Stimulated activated CD8-positive, alpha-beta memory T cell treated with anti-CD3 and anti-CD28 coated beads, Interleukin-7, amount 100 ng/mL, for 1 hour (primary cell): ENCODE measurements at places on chromosomes 5 and 9.

DNA sequence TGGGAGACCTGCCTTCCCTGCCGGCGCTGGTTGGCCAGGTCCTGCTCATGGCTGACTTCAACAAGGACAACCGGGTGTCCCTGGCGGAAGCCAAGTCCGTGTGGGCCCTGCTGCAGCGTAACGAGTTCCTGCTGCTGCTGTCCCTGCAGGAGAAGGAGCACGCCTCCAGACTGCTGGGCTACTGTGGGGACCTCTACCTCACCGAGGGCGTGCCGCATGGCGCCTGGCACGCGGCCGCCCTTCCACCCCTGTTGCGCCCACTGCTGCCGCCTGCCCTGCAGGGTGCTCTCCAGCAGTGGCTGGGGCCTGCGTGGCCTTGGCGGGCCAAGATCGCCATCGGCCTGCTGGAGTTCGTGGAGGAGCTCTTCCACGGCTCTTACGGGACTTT lies 10.6 kb downstream of the DIPK1B start:
- DNase-seq = no peak

GRCh38 chr9:15499139-15499538 lies 11.6 kb downstream of the PSIP1 start:
- no peak for DNase-seq

DNA sequence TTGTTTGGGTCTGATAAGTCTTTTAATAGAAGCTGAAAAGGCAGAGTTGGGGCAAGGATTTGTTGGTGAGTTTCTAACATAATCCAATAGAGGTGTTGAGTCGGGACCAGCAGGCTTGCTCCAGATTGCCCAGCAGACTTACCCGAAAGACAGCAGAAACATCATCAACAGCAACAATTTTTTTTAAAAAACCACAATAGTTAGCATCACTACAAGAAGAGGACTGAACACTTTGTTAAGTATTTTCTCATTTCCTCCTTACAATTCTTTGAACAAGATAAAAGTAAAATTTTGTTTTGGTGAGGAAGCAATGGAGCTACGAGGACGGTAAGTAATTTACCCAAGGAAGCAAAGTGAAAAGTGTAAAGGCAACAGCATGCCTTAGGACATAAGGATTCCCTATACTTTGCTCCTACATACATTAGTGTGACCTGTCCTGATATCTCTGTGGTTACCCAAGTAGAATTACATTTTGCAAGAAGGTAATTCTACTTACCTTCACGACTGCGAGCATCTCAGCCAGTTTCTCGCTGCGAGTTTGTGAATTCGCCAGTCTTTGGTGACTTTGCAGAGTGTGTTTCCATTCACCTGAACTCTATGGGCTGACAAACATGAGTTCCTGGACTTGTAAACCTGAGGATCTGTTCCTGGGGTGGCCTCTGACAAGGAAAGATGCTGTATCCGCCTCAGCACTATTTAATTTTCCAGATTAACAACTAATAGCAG lies 13.2 kb downstream of the ITK start:
- no peak for DNase-seq

DNA sequence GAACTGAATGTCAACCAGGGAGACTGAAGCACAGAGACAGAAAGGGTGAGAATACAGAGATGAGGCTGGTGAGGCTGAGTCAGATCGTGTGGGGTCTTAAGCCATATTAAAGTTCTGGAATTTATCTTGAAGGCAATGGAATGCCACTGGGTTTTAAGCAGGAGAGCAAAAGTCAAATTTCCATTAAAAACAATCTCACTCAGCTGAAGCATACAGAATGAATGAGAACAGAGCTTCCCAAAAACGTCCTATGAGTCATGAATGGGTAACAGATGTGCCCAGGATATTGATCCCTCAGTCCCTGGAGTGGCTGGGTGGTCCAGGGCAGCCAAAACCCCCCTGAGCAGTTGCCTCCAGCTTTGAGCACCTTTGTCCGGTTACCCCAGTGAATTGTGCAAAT lies 44.9 kb downstream of the PFDN1 start:
- DNase-seq = no peak

GRCh38 chr5:95770830-95771708 lies 39.9 kb downstream of the RHOBTB3 start:
- DNase-seq = no peak

GRCh38 chr5:128480906-128481633 lies 57.0 kb downstream of the FBN2 start:
- DNase-seq = no peak

DNA sequence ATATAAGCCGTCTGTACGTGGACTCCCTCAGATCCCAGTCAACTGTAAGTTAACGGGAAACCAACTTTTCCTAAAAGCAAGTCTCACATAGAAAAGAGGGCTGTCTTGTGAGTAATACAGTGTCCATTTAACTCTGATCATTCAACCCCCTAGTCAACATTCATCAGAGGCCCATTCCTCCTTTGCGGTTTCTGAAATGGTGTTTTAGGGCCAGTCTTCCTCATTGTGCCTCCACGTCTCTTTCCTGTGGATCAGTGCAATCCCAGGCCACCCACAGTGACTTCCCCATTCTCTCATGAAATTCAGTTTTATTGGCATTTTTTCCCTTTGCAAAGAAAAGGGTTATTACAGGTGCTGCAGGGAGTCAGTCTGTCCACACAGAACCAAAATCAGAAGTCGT lies 261.8 kb downstream of the NR3C1 start:
- DNase-seq = no peak

GRCh38 chr5:168123631-168124528 lies 167.6 kb upstream of the WWC1 start:
- DNase-seq = no peak

DNA sequence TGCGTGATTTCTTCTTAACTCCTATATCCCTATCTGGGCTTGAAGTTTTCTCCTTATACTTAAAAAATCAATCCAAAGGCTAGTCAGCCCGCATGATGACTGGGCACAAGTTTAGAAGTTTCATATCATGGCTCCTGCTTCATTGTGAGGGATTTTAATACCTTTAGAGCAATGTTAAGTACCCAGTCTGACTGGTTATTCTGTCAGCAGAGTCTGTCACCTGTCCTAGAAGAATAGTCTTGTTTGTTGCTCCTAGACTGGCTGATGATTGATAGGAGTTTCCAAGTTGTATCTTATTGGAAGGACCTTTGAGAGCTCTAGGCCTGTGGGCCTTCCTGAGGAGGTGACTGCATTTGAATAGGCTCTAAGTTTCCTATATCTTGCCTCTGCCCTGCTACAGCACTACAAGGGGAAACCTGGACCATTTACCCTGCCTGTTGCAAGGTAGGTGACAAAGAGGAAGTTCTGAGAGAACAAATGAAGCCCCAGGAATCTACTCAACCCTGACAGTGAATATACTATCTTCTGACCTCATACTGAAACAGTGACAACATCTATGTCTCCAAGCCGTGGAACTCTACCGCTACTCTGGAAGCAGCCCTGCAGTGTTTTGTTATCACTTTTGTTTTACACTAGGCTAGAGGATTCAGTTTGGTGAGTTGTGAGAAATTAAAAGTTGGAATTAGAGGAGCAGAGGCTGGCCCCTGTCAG lies 66.5 kb downstream of the F2RL2 start:
- no peak for DNase-seq

GRCh38 chr5:7412409-7412808 lies 16.5 kb downstream of the ADCY2 start:
- DNase-seq = no peak

GRCh38 chr5:180872419-180872818 lies 11.3 kb upstream of the ZFP62 start:
- no peak for DNase-seq

GRCh38 chr9:37961351-37961750 lies 57.4 kb upstream of the SLC25A51 start:
- DNase-seq = no peak

GRCh38 chr5:96080557-96080956 lies 118.9 kb upstream of the ELL2 start:
- no peak for DNase-seq

- no peak for DNase-seq
Observed at GRCh38 chr9:129412814-129413536, 207.9 kb downstream of the C9orf50 start.

DNA sequence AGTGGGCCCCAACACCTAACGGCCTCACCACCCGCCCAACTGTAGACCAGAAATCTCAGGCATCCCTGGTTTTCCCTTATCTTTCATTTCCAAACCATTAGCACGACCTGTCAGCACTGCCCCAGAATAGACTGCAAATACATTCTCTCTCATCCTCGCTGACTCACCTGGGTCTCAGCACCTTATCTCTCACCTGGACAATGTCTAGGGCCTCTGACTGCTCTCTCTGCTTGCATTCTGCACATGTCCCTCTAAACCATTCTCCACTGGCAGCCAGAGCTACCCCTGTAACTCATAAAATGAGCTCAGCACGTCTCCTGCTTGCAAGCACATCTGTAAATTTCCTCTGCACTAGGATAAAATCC lies 12.7 kb downstream of the CKMT2 start:
- no peak for DNase-seq

DNA sequence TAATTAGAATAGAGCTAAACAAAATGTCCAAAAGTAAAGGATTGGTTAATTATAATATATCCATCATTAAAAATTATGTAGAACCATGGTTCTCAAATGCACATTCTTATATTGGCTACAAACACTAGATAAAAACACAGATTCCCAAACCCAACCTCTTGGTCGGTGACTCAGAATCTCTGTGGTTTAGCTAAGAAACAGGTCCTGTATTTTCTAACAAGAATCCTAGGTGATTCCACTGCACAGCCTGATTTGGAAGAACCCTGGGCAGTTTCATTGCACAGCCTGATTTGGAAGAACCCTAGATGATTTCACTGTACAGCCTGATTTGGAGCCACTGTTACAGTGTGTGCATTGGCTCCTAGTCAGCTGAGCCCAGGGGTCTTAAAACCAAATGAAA lies 67.9 kb downstream of the KIAA1958 start:
- no peak for DNase-seq

DNA sequence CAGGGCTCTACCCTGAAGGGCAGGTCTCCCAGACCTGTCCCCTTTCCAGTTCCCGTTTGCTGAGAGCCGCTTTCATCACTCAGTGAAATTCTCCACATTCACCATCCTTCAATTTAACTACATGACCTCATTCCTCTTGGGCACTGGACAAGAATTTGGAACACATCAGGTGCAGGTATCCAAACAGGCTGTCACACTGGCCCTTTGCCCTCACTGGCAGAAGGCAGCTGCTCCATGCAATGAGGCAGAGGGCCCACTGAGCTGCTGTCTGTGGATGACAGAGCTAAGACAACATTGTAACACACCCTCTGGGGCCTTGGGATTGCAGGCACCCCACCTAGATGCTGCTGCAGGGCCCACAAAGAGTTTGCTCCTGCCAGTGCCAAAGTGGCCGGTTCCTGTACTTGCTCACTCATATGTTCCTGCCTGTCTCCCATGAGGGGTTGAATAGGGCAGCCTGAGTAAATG lies 55.1 kb downstream of the ACTL7B start:
- DNase-seq = no peak

- no peak for DNase-seq
Observed at GRCh38 chr5:102737805-102738469, 17.2 kb upstream of the PAM start.
